NCI-H1694 treated with DMSO at 0.1 percent for 48 hours (cell line): ENCODE measurements at places on chromosomes 13 and 19.

DNA sequence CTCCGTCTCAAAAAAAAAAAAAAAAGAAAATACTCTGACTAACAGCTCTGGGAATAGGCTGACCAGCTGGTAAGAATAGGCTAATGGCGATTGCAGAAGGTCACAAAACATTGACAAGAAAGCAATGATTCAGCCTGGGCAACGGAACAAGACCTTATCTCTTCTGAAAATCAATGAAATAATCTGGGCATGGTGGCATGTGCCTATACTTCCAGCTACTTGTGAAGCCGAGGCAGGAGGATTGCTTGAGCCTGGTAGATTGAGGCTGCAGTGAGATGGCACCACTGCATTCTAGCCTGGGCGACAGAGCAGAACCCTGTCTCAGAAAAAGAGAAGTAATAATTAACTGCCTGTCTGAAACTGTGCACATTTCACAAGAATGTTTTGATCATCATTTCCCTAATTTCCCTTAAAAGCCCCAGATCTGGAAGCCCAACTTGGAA, 18.8 kb upstream of the MTRF1 start:
- DNase-seq, result no peak

DNA sequence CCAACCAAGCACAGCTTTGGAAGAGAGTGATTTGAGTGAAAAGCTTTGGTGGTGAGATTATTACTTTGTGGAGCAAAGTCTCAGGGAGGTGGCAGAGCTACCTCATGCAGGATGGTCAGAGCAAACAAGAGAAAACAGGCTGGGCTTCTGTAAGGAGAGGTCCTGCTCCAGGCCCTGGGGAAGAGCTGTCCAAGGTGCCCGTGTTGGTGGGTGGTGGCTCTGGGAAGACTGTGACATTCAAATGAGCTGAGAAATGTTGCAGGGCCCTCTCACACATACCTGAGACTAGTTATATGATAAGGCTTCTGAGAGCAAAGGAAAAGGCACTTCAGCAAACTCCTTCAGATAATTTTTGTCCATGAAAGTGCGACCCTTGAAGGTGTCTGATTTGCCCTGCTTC, 205.5 kb upstream of the SOX21 start:
- no peak for DNase-seq

GRCh38 chr13:110914081-110914330, 863 bp downstream of the ANKRD10 start:
- no peak for DNase-seq

GRCh38 chr13:76936763-76937162, 11.5 kb upstream of the ACOD1 start:
- DNase-seq, result no peak

DNA sequence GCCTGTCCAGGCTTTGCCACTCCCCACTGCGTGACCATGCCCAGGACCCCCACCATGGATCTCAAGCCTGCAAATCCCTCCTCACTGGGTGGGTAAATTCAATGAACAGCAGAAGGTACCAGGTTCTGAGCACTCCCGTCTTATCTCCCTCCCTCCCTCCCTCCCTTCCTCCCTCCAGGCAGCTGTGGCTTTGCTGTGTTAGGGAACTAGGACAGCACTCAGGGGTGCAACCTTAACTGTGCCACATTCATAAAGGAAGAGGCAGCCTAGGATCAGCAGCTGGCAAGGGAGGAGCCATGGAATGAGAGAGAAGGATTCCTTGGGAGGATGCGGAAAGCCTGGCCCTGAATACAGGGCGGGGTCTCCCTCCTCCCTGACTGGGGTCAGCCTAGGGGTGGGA, 5.6 kb downstream of the CEACAM4 start:
- DNase-seq, result no peak

DNA sequence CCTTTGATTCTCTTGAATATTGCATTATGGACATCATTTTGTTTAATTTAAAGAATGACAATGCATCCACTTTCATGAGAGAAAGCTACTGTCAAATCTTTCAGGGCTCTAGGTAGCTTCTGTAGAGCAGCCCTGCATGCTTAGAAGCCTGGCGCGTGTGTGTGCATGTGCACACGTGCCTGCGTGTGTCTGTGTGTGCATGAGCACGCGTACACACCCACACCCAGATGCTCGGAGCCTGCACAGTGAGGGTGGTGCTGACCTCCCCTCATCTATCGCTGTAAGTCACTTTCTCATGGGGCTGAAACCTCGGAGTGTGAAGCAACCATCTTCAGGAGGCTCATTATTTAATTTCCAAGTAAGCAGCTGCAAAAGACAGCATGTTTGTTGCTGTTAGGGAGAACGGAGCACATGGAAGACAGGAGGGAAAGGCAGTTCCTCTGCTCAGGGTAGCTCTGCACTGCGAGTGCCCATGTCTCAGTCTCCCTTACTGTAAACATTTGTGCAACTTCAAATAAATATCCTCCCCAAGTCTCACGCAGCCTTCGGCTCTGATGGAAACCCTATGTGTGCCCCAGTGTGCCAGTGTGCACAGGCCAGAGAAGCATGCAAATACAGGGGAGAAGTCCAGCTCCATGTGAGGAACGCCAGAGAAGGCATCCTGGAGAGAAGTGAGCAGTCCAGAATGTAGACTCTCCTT, 22.8 kb downstream of the TSHZ3 start:
- no peak for DNase-seq

DNA sequence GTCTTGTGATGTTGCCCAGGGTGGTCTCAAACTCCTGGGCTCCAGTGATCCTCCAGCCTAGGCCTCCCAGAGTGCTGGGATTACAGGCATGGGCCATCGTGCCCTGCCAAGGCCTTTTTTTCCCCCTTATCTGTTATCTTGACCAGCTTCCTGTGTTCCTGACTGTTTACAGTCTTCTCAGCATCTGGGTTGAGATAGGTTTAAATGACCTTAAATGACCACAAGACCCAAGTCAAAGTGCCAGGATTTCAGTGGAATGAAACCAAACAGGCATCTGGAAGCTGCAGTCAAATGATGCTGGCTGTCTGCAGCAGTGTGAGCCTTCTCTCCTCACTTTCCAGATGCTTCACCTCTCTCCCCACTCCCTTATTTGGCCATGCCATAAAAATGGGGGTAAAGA, 114.2 kb upstream of the CLDN10 start:
- DNase-seq, result no peak

- no peak for DNase-seq
These were observed 20.5 kb downstream of the SLC15A1 start for GRCh38 chr13:98731925-98732324.

GRCh38 chr19:16371540-16371986, 46.9 kb downstream of the KLF2 start:
- no peak for DNase-seq

- peak; percentile 69 for DNase-seq
These were observed 23.3 kb downstream of the NOTCH3 start for GRCh38 chr19:15177269-15178116.

GRCh38 chr13:76489274-76489673, 396.9 kb downstream of the KCTD12 start:
- no peak for DNase-seq
